ENCODE measurements at places on chromosomes 5 and 9.

GRCh38 chr5:12335938-12336337 lies 431.7 kb upstream of the CTNND2 start:
- DNase-seq = no peak

DNA sequence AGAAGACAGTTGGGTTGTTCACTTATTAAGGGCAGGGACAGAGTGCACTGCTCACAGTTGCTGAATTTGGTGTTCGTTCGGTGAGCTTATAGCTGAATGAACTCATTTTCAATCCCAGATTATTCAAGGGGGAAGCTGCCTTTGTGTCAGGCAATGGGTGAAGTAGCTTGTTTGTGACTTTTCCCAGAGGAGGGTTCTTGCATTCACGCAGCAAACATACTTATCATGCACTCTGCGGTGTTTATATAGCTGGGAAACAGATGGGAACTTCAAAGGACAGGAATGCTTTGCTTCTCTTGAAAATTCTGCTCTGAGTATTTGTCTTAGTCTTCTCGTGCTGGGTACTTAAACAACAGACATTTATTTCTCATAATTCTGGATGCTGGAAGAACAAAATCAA lies 64.7 kb upstream of the ABCA1 start:
- DNase-seq = no peak

GRCh38 chr9:37617832-37618231 lies 25.4 kb upstream of the TOMM5 start:
- DNase-seq = no peak

DNA sequence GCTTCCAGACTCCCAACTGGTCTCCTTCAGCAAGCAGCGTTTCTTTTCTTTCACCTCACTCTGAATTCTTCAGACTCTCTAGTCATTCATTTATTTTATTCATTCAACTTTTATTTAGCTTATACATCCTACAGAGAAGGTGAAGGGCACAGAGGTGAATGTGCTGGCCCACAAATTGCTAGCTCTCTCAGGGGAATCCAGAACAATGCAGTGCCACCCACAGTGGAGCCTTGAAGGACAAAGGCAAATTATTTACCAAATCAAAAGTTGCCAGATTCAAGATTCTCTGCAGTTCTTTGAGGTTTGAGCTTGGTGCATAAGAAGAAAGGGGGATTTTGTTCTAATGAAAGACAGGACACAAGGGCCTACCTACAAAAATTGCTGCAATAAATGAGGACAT lies 29.7 kb downstream of the GRIA1 start:
- DNase-seq = no peak

- no peak for DNase-seq
Measured at GRCh38 chr9:108743901-108744371, 111.8 kb downstream of the ACTL7B start.

DNA sequence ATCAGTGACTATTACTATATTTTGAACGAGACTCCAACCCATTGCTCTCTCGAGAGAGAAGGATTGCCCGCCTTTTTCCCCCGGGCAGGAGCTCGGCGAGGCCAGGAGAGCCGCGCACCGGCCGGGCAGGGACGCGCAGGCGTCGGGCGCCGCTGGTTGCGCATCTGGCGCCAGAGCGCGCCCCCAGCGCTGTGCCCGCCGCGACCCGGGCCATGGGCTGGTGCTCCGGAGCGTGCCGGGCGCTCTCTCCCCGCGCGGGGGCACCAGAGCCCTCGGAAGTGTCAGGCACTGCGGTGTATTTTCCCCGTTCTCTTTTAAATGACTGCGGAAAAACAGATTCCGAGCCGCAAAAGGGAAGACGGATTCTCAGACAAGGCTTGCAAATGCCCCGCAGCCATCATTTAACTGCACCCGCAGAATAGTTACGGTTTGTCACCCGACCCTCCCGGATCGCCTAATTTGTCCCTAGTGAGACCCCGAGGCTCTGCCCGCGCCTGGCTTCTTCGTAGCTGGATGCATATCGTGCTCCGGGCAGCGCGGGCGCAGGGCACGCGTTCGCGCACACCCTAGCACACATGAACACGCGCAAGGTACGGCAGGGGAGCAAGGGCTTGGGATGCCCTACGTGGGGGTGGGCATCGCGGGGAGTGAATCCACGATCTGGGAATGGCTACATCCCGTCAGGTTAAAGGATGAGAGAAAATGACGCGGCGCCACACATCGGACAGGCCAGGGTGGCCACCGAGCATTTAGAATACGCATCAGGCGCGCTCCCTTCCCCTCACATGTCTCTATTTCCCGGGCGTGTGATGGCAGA lies 1.1 kb upstream of the NTRK2 start:
- DNase-seq = no peak

GRCh38 chr5:143200781-143201398 lies 202.6 kb downstream of the NR3C1 start:
- no peak for DNase-seq

- no peak for DNase-seq
Measured at GRCh38 chr9:109593612-109594011, 95.5 kb upstream of the PTPN3 start.

DNA sequence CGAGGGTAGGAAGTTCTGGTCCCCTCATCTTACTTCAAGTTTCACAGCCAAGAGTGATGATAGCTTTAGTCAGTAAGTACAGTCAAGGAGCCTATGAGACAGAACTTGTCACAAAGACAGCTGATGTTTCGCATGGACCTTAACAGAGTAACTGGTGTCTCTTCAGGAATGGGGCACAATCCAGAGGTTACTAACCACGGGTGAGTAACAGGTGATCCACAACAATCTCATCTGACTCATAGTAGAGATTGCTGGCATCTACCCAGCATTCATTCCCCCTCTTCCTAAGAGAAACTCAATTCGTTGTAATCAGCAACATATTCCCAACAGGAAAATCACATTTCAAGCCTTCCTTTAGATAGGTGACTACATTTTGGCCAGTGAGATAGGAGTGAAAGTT lies 126.7 kb downstream of the SNX18 start:
- DNase-seq = no peak

GRCh38 chr9:37976714-37977477 lies 73.0 kb upstream of the SLC25A51 start:
- no peak for DNase-seq

Data from glomerular endothelial cell (primary cell).